ENCODE measurements at places on chromosomes 12 and 14.
A peak's percentile ranks its signal among the peaks of the same experiment; 100 is the strongest.

GRCh38 chr12:128817111-128818015 is 6.4 kb downstream of the SLC15A4 start:
- no peak for DNase-seq

GRCh38 chr12:13454991-13455777 is 258.7 kb downstream of the EMP1 start:
- no peak for DNase-seq

DNA sequence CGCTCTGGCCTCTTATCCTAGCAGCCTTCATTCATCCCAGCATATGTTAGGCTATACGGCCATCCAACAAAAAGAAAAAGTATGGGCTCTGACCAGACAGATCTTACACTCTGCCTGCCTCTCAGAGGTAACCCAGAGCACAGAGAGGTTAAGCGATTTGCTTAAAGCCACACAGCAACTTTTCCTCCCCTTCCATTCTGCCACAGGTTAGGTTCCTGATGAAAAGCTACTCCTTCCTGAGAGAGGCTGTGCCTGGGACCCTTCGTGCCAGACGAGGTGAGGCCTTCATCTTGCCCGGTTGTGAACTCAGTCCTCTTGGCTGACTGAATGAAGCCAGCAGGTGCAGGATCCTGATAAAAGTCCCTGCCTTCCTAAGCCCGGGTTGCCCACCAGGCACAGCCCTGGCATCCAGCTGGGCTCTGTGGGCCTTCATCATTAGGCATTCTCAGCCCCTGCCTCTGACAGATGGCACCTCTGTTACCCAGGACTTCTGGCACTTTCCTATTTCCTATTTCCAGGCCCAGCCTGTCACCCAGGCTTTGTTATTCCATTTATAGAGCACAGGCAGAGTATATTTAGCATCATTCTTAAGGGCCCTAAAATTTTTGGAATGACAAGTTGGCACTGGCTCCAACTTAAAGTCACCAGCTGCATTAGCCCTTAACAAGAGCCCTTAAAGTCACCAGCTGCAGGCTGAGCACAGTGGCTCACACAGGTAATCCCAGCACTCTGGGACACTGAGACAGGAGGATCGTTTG is 12.8 kb downstream of the SOAT2 start:
- no peak for DNase-seq

- DNase-seq, result no peak
These were observed 46.8 kb upstream of the RBM19 start for GRCh38 chr12:114012744-114013431.

- DNase-seq, result no peak
These were observed 378.9 kb downstream of the FUT8 start for GRCh38 chr14:65791191-65791981.

GRCh38 chr14:37932481-37932880 is 275.2 kb upstream of the SSTR1 start:
- no peak for DNase-seq

DNA sequence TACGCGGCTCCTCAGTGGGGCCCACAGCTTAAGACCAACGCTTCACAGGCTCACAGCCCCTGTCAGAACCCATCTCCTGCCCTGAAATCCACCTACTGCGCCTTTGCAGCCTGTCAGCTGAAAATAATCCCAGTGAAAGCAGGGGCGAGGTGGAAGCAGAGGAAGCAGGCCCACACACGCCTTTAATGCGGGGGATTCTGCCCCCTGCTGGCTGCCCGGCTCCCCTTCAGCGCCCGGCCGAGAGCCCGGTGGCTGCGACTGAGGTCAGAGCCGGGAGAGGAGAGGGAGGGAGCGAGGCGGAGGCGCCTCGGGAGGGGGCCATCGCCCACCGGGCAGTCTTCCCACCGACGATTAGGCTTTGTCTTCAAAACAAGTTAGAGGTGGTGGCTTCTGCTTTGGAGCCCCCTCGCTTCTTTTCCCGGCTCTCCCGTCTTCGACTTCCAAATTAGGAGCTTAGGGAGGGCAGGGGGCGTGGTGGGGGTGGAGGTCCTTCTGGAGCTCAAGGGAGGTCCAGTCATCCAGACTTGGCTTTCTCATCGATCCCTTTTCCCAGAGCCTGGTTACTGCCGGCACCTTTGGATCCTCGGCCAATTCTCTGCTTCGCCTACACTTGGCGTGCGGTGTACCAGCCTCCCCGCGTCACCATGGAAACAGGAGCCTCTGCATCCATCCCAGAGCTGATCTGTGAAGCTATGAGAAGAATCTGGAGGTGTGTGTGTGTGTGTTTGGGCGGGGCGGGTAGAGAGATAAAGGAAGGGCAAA is 25.2 kb upstream of the RND1 start:
- DNase-seq, result peak; percentile 77

DNA sequence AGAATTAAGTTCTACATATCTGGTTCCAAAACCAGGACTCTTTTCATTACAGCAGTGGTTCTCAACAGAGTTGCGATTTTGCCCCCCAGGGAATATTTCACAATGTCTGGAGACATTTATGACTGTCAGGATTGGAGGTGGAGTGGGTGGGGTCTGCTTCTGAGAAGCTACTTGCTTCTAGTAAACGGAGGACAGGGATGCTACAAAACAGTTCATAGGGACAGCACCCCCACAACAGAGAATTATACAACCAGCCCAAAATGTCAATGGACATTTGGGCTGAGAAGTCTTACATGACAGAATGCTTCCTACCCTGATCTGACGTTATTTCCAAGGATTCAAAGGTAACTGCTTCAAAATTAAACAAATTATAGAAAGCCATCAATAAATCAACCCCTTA is 739 bp upstream of the SPATA7 start:
- DNase-seq, result no peak

- DNase-seq, result peak; percentile 75
These were observed at the start of gene CFL2 for GRCh38 chr14:34714320-34715126. Gene CFL2, minus strand, starts transcription at chr14:34714593. Its CDS starts 53 bp downstream, at chr14:34714540.

DNA sequence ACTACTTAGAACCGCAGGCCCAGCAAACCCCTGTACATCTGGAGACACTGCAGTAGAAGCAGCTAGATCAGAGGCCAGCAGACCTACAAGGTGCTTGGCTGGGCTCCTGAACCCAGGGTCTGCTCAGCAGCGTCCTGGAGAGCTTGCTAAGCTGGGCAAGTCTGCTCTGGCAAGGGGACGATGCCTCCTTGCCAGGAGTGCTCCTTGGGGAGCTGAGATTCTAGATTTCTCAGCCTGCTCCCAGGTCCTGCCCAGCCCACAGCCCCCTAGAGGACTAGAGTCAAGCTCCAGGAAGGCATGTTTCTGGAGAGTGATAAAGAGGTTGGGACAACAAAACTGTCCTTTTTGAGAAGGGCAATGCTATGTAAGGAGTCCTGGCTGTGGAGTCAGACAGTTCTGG is 60.3 kb downstream of the HSPB8 start:
- DNase-seq, result no peak

- no peak for DNase-seq
These were observed 2.5 kb downstream of the OR6C76 start for GRCh38 chr12:55428331-55429243.

DNA sequence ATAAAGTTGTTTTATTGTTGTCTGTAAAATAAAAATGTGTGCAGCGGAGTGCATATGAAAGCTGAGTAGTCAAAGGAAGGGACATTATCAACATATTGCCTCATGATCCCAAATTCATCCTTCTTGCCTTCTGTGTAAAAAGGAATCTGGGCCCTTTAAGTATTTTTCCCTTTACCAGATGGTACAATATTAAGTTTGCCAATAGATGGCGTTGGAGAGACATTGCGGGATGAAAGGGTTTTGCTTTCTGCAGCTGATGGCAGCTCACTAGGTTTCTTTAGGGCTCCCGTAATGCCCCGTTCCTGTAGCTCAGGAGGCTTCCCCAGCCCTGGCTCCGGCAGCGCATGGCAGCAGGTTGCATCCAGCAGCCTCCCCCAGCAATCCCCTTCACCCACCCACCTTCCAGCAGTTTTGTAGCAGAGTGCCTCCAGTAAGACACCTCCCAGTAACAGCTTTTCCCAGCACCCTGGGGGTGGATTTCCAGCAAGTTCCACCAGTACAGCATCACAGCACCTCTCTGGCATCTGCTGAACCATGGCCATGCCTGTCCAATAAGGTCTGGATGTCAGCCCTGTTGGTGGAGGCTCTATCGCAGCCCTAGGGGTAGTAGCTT is 354.4 kb downstream of the MED13L start:
- DNase-seq, result no peak

DNA sequence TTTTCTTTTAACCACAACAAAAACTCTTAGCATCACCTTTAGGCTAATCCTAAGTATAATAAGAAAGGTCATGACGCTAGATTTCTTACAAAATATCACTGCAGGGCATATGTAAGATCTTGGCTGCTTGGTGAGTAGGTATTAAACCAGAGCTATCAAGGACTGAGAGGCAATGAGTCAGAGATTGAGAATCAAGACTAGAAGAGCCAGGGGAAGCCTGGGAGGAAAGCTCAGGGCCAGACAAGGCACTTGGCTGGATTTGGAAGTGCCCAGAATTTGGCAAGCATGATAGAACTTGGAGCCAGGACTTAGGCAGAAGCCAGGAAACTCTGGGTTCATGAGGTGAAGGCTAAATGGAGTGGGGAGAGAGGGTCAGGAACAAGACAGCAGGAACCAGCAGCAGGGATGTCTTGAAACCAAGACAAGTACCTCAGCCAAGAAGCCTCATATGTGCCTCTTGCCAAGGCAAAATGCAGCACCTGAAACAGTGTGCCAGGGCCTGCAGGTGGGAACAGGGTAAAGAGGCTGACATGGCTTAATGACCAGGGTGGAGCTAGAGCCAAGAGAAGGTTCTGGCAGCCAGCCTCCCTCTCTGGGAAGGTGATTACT is 49.9 kb downstream of the PTHLH start:
- DNase-seq, result no peak

DNA sequence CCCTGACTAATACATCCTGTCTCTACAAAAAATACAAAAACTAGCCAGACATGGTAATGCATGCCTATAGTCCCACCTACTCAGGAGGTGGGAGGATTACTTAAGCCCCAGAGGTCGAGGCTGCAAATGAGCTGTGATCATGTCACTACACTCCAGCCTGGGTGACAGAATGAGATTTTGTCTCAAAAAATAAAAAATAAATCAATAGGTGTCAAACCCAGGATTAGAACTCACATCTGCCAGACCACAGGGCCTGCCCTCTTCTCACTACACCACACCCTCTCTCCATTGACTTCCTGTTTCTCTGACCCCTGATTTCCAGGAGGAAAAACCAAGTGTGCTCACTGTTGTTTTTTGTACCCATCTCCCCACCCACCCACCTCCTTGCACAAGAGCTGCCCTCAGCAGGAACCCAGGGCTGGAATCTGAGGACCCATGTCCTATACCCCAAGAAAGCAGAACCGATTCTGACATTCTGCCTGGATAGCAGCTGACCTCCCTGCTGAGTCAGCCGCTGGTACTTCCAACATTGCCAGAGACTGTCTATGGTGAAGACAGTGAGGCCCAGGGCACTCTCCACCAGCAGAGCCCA is 6.2 kb downstream of the CMKLR1 start:
- no peak for DNase-seq

- no peak for DNase-seq
These were observed 264.1 kb upstream of the PRKD1 start for GRCh38 chr14:30191639-30192279.
